ENCODE measurements at places on chromosomes 2 and 18. TPM values are rescaled to one million over a fixed set of nuclear protein-coding genes. Genes with fewer than 3 reads are reported as not detected.

TBR1 gene
- total RNA-seq, result 0.04 TPM

MYO5B gene
- 0.23 TPM for total RNA-seq

LYG2 gene
- total RNA-seq, result not detected

PPP1R1C gene
- not detected for total RNA-seq

GRCh38 chr2:39434233-39434897 lies 2.7 kb downstream of the MAP4K3 start:
- no peak for DNase-seq

- no peak for DNase-seq
Observed at GRCh38 chr18:46411867-46412690, 244.9 kb downstream of the LOXHD1 start.

- DNase-seq, result no peak
Observed at GRCh38 chr2:3160751-3161330, 216.8 kb downstream of the EIPR1 start.

DNA sequence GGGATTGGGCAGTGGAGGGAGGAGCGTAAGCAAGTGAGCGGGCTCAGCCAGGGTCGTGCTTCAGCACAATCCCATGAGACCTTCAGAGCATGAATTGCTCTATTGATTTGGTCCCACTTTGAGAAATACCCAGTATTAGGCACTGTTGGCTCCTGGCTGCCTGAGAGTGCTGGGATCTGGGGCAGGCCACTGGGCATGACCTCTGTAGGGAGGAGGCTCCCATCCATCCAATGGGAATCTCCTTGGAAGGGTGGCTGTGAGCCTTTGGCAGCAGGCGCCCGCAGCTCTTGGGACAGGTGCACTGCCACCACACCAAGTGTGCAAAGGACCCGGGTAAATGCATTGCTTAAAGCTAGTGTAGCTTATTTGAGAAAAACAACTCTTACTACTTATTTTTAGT lies 137.5 kb downstream of the LDLRAD4 start:
- DNase-seq, result no peak

Data from activated CD4-positive, alpha-beta T cell treated with anti-CD3 and anti-CD28 coated beads for 36 hours (primary cell).